Left renal pelvis (tissue), 4 donors: ENCODE measurements at places on chromosomes 3 and 15.

DNA sequence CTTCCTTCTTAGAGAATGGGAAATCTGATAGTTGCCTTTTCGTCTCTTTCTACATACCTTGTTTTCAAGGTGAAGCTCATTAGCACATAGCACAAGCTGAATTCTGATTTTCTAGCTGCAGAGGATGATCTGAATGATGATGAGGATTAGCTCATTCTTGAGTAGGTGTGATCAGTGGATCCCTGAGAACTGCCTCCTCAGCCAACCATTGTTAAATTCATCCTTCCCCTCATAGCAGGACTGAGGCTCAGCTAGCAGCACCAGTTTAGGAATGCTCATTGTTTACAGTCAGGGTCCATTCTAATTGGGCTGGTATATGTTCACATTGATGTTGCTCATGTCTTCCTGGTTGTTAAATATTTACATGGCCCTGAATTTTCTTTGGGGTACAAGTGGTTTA, 299.9 kb upstream of the MME start:
- no peak for DNase-seq

- DNase-seq: no peak
These were observed 35.5 kb upstream of the EPHB3 start for GRCh38 chr3:184526088-184526433.

DNA sequence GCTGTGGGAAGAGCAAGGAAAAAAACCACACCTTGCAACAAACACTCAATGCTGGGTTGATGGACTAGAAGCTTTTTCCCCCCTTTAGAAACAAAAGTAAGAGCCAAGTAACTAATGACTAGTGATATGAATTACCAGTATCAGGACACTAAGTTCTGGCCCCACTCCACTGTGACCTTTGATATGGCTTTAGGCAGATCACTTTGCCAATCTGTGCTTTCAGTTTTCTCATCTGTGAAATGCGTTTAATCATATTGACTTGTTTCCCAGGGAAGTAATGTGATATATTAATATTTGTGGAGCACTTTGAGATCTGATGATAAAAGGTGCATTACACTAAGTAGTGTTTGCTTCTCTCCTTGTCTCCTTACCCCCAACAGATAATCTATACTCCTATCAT, 319.3 kb upstream of the SATB1 start:
- DNase-seq: no peak

DNA sequence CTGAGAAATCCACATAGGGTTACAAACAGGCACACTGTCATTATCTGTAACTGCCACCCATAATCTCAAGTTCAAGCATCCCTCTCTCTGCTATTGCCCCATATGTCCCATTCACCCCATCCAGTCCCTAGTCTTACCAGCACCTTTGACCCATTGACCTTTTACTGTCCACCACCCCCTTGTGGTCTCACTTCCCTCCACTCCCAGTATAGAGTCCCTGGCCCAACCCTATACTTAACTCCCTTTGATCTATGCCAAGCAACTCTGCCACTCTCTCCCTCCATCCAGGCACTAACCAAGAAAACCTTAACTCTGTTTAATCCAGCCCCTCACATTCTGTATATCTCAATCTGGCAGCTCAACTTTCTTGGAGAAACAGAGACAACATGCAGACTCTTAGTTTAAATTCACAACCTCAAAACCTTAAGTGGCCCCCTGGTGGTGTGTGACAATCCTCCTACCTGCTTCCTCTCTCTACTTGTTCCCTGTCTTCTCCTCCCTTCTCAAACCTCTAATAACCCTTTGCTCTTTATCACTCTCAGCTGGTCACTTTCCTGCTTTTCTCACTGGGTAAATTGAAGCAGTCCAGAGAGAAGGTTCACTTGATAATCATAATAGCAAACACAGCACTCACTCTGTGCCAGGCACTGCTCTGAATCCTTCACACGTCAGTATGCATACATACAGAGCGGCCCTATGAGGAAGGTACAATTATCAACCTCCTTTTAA, 162.7 kb downstream of the STT3B start:
- no peak for DNase-seq

- DNase-seq: no peak
These were observed 91.7 kb upstream of the GOLGA6L4 start for GRCh38 chr15:84143753-84144314.

GRCh38 chr15:91562698-91563097, 290.8 kb upstream of the SLCO3A1 start:
- no peak for DNase-seq

GRCh38 chr3:140432229-140432669, 245.6 kb upstream of the TRIM42 start:
- no peak for DNase-seq

DNA sequence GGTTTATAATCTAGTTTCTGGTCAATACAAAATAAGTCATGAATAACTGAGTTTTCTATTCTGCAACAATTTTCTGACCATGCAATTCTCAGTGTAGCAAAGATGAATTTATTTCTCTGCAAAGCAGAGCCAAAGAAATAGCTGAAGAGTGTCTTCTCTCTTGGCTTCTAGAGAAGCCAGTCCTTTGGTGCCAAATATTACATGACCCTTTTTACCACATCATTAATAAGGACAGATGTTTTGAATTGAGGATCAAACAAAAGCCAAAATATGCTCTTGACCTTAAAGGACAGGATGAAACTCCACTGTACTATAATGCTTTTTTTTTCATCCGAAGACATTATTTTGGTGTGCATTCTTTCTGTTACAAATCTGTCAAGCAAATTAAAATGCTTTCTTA, 40.2 kb upstream of the OSTN start:
- DNase-seq: no peak

DNA sequence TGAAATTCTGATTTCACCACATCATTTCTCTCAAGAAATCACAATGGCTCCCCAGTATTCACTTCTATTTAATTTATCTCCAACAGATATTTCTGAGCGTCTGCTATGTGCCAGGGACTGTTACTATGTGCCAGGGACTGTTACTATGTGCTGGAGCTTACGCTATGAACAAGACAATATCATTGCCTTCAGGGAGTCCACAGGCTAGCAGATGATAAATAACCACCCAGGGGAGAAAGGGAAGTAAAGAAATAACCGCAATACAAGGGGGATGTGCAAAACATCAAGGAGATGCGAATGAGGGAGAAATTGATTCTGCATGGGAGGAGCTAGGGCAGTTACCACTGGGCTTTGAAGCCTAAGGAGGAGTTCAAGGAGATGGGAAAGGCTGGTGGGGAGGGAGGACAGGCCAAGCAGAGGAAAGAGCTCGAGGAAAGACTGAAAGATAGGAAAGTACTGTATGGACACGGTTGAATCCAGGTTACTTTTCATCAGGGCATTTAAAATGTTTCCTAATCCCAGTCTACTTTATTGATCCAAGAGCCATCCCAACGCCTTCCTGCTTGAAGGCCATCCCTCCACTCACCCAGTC, 2.5 kb downstream of the THSD4 start:
- DNase-seq: no peak

GRCh38 chr3:15316998-15317435, 15.4 kb downstream of the SH3BP5 start:
- DNase-seq: no peak

DNA sequence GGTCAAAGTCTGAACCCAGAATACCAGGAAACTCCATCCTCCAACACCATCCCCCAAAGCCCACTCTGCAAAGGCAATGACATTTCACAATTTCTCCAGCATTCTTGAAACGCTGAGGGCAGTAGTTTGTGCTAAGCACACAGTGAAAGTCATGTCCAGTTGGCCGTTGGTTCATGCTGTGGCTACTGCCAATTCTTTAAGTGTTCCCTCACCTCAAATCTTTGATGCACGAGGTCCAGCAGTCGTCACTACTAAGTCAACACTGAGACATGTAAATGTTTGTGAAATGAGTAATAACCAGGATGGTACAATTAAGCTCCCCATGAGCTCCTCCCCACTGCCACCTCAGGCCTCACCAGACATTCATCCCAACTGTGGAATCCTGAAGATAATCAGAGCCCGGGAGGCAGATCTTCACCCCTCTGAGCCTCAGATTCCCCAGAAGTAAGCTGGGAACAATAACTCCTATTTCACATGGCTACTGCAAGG, 7.0 kb downstream of the SUCLG2 start:
- DNase-seq: no peak

GRCh38 chr3:76820481-76820880, 219.4 kb upstream of the ROBO2 start:
- no peak for DNase-seq

DNA sequence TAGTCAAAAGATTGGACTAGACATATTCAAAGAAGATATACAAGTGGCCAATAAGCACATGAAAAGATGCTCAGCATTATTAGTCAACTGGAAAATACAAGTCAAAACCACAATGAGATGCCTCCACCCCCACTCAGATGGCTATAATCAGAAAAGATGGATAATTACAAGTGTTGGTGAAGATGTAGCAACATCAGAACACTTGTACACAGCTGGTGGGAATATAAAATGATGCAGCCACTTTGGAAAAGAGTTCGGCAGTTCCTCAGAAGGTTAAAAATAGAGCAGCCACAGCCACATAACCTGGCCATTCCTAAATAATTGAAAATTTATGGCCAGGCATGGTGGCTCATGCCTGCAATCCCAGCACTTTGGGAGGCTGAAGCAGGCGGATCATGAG, 38.4 kb downstream of the HEG1 start:
- DNase-seq: no peak

- no peak for DNase-seq
These were observed 17.1 kb downstream of the CTXND1 start for GRCh38 chr15:80234883-80235282.

- DNase-seq: no peak
These were observed 14.1 kb downstream of the ANAPC13 start for GRCh38 chr3:134471521-134472193.

GRCh38 chr15:74174219-74174957, 878 bp downstream of the ISLR start:
- DNase-seq: no peak

DNA sequence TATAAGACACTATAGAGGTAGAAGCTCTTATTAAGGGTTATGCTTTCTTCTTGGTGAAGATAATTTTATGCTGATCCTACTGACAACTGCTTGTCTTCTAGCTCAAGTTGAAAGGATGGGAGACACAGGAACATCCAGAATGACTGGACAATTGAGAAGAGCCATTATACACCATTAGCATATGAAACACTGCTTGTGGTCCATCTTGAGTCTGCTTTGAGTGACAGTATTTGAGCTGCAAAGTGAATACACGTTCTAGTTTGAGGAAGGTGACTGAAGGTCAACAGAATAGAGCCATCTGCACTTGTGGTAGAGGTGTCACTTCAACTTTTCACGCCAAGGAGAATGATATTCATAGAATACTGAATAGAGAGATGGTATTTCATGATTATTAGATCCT, 315.4 kb downstream of the MCTP2 start:
- DNase-seq: no peak
